ENCODE measurements at places on chromosomes 2 and 18.

GRCh38 chr2:25115902-25116301, 52.5 kb downstream of the POMC start:
- DNase-seq: no peak

GRCh38 chr2:177251165-177251542, 13.4 kb downstream of the NFE2L2 start:
- no peak for DNase-seq

DNA sequence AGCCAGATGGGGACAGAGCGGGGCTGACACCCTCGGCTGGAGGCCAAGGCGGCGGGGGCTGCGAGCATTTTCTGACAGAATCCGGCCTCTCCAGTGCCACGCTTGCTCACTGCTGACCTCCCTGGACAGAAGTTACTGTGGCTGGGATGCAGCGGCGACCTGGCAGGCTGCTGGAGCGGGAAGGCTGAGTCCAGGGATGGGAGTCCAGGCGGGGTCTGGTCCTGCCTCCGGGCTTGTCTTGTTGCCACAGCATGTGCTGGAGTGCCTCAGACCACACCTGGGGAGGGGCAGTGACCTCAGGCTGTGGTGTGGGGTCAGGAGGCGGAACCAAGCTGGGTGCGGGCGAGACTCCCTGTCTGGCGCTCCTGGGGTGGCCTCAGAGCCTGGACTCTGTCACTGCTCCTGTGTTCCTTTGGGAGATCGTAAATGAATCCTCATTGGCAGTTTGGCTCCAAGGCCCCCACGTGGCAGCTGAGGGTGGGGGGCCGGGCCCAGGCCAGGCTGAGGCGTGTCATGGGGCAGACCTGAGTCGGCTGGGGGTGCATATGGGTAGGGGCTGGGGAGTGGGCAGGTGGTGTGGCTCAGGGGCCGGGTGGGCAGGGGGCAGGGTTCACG, 5.5 kb downstream of the BOK start:
- no peak for DNase-seq

DNA sequence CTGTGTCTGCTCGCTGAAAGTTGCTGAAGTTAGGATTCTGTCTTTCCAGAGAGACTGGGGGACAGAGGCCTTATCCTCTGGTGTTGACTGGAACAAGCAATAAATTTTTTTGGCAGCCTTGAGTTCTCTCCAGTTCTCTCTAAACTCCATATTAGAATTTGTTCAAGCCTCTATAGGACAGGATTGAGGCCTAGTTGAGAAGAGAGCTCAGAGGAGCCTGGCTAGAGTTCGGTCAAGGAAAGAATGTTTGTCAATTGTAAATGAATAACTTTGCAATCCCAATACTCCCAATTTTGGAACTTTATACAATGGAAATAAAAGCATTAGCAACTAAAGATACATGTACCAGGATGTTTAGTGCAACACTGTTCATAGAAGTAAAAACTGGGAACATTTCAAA, 16.7 kb upstream of the RASGRP3 start:
- no peak for DNase-seq

GRCh38 chr2:176130147-176130956, 847 bp downstream of the HOXD8 start:
- DNase-seq: no peak

- peak; percentile 88 for DNase-seq
Observed at GRCh38 chr2:120680136-120680761, 55.4 kb upstream of the GLI2 start.

DNA sequence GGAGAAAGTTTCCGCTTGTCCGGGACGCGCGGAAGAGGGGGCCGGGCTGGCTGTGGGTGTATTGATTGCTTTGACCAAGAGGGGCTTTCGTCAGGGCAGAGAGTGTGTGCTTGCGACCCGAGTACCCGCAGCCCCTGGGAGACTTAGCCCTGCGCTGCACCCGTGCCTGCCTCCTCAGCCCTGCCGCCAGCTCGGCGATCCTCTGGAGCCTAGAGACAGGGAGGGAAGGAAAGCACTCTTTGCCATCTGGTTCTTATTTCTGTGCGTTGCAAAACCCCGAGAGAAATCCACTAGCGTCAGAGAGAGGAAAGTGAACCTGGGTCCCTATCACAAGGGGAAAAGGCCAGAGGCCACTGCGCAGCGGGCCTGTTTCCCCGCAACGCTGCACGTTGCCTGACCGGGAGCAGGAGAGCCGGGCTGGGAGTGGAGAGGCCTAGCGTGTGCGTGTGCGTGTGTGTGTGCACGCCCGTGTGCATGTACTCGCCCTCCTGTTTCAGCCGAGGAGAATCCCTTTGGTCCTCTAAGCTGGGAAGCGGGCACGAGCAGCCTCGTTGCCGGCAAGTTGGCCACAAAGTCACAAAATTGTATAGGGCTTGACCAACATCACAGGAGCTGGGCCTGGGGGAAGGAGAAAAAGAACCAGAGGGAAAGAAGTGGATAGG, 1.7 kb downstream of the SIX3 start:
- DNase-seq: no peak

- no peak for DNase-seq
Observed at GRCh38 chr2:197092431-197092830, 165.9 kb upstream of the PGAP1 start.

- DNase-seq: no peak
Observed at GRCh38 chr2:69604836-69605235, 38.7 kb downstream of the AAK1 start.

DNA sequence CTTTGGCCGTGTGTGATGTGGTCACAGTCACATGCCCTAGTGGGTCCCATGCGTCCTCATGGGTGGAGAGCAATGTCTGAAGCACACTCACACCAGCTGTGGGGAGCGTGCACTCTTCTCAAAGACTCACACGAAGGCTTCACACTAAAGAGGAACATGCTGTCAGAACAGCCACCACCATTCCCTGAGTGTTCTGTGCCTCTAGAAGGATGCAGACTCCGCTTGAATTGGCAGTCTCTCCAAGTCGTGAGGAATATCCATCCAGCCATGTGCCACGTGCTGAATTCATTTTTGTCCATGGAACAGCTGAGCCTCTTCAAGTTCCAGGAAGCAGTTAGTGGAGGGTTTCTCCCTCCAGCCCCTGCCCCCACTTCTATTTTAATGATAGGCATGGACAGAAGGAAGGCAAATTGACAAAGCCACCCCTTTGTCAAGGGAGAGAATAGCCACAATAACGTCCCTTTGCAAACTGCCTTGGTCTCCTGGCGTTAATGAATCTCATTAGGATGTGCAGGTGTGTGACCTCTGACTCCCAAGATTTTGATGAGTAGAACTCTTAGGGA, 464.3 kb upstream of the ID2 start:
- no peak for DNase-seq

- no peak for DNase-seq
Observed at GRCh38 chr2:64177315-64177714, 33.1 kb upstream of the PELI1 start.

DNA sequence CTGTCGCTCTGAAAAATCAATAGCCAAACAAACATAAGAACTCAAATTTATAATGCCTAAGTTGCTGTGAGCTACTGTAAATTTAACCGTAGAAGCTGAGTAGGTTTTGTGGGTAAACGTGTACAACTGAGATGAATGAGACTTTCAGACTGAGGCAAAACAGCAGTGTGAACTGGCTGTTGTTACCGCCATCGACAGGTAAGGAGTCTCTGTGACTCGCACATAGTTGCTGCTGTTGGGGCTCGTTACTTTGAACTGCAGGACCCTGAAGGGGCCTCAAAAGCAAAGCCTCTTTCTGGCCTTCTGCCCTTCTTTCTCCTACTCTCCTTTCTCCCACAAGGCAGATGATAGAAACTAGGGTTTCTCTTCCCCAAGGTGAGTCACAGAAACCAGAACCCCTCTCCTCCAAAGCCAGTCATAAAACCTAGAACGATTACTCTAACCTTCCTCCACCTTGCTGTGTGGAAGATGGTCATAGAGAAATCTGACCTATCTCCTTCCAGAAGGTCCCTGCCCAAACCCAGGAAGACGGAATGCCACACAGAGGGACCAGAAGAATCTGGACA, 101.2 kb downstream of the DLGAP1 start:
- DNase-seq: no peak

DNA sequence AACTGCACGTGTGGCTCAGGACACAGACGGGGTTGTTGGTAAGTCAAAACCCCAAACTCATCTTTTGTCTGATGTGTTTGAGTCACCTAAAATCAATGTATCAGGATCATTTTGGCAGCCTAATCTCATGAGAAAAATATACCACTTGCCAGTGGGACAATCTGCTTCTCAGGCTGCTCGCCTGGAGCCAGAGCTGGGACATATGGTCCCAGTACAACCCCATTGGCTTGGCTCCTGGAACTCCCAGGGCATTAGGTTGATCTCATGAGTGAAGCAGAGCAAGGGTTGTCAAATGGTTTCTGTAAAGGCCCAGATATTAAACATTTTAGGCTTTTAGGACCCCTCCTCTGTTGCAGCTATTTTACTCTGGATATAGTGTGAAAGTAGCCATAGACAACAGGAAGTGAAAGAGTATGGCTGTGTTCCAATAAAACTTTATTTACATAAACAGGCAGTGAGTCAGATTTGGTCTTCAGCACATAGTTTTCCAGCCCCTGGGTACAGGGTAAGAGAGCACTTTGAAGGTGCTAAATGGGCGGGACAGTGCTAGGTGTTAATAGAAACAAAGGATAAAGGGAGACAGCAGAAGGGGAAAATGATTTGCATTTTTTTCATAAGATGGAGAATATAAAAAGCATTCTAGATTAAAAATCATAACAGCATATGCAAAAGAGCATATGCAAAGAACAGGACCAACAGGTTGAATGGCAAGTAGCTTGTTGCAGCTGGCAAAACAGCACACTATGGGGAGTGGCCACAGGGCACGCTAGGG, 290.8 kb downstream of the KCNS3 start:
- DNase-seq: no peak

GRCh38 chr2:8676191-8676920, 5.5 kb upstream of the ID2 start:
- no peak for DNase-seq

GRCh38 chr2:14901737-14902136, 269.2 kb downstream of the LRATD1 start:
- no peak for DNase-seq

- no peak for DNase-seq
Observed at GRCh38 chr2:36839976-36840617, 126.2 kb downstream of the STRN start.

- no peak for DNase-seq
Observed at GRCh38 chr2:81545626-81546025, 1241.1 kb upstream of the LRRTM1 start.

DNA sequence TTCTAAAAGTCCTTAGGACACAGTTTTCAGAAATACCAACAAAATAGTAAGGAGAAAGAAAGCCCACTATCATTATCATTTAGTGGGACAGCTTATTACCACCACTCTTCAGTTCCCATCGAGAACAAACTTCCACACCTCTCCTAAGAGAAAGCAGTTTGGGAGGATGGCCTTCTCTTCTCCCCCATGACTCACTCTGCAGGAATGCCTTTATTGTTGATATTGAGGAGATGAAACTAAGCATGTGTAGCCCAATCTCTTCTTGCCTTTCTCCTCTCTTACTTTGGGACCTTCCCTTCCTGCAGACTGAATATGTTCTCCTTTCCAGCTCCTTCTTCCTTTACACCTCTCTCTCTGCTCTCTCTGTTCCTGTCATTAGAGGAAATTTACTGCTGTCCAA, 30.0 kb upstream of the ERMN start:
- DNase-seq: no peak

DNA sequence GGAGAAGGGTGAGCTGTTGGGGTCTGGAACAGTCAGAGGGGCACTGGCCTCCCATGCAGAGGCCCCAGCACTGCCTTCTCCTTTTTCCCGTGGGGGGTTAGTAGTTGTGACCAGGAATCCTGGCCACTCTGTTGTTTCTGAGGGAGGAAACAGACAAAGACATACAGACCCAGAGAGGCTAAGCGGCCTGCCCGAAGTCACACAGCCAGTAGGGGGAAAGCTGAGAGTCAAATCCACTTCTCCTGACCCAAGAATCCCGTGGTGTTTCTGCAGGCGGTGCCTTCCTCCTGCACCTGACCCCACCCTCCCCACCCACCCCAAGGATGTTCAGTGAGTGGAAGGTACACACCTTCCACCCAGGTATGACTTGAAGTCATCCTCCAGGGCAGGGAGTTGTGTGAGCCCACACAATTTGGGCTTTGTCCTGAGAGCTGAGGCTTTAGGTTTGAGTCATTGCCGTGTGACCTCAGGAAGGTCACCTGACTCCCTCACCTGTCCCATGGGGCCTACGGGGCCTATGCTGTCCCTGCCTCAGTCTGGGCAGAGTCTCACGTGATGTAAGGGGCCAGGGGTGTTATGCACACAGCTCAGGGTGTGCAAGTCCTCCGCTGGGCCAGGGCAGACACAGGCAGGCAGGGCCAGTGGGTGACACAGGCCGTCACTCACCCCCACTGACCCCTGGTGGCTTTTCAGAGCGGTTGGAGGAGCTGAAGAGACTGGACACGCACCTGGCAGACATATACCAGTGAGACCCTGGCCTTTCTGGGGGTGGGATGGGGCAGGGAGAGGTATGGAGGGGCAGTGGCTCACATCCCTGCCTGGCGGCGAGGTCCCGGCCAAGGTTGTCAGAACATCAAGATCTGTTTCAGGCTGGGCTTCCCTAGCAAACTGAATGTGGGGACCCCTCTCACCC, 5.0 kb downstream of the NT5DC4 start:
- no peak for DNase-seq

GRCh38 chr2:198383392-198383791, 579.0 kb downstream of the PLCL1 start:
- no peak for DNase-seq

GRCh38 chr2:95526360-95527341, 42.1 kb upstream of the TRIM43B start:
- DNase-seq: no peak

Data from WERI-Rb-1 (cell line).